CD4-positive, alpha-beta T cell treated with Interleukin-1 beta for 1 hour (primary cell): ENCODE measurements at places on chromosomes 16 and 17.

DNA sequence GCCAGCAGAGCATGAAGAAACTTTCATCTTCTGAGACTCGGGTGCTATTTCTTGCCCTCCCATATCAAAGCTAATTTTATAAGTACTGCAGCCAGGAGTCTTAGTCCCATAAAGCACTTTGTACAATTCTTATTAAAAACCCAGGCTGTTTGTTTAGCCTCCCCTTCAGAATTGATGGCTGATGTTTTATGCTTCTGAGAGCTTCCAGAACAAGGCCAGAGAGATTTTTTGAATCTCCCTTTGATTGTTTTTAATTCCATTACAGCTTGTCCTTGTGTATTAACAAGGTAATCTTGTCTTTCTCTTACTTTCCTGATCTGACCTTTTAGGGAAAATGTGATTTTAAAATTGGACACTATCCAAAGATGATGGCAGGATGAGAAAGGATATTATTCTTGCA is 16.3 kb downstream of the COQ7 start:
- no peak for DNase-seq

GRCh38 chr17:82003411-82004381 is 19.0 kb downstream of the CENPX start:
- DNase-seq = no peak

GRCh38 chr16:88491560-88492310 is 38.7 kb downstream of the ZFPM1 start:
- no peak for DNase-seq

DNA sequence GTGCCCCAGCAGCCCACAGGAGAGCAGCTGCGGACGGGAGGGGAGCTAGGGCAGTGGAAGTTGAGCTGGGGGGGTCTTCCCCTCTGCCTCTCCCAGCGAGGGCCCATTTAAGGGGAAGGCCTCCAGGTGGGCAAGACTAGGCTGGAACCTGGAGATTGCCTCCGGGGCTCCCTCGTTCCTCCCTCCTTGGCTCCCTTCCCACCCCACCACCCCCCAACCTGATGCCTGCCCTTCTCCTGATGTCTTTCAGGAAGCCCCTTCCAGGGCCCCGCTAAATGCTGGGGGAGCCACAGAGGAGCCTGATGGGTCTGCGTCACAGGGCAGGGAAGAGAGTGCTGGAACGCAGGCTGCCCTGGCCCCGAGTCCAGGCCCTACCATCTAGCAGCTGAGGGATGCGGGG is 16.7 kb downstream of the ADGRG1 start:
- DNase-seq = no peak

- no peak for DNase-seq
Measured at GRCh38 chr16:65061935-65062518, 59.8 kb downstream of the CDH11 start.

DNA sequence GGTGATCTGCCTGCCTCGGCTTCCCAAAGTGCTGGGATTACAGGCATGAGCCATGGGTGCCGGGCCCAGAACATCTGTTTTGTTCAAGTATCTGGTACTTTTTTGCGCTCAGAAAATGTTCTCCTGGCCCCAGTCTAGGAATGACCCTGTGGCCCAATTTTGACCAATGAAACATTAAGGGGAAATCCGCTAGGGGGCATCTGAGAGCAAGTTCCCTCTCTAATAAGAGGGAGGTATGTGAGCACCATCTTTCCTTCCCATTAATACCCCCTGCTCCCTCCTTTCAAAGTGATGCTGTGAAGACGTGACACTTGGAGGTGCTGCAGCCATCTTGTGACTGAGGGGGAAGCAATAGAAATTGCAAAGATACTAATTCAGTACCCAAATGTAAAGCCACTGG is 16.5 kb upstream of the CLEC3A start:
- no peak for DNase-seq

DNA sequence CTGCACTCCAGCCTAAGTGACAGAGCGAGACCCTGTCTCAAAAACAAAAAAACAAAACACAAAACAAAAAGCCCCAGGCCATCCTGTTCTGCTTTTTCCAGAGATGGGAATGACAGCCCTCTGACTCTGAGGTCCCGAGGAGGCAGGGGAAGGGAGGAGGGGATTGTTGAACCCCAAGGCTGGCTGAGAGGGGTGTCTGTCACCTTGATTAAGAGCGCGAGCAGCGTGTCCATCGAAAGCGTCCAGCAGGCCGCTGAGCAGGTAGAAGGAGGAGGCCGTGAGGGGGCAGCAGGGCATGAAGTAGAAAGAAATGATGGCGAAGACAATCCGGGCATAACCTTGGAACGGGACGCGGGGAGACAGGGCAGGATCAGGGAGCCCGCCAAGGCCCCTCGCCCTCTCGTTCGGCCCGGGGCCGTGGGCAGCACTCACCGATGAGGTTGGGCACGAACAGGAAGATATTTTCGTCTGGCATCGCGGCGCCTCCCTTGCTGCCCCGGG is 593 bp downstream of the CDIPT start:
- no peak for DNase-seq

DNA sequence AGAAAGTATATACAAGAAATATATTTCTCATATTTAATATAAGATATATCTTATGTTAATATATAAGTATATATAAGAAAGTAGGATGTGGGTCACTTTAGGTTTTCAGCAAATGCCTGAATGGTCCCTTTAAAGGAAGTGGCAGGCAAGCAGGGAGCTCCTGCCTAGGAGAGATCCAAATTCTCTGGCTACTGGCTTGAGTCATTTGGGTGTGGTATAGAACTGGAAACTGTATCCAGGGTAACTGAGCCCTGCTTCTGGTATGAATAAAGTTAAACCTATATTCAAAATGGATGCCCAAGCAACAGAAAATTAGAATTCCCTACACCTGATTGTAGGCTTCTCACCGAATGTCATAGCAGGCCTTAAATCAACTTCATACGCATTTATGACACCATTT is 144.4 kb downstream of the ZNF18 start:
- no peak for DNase-seq

DNA sequence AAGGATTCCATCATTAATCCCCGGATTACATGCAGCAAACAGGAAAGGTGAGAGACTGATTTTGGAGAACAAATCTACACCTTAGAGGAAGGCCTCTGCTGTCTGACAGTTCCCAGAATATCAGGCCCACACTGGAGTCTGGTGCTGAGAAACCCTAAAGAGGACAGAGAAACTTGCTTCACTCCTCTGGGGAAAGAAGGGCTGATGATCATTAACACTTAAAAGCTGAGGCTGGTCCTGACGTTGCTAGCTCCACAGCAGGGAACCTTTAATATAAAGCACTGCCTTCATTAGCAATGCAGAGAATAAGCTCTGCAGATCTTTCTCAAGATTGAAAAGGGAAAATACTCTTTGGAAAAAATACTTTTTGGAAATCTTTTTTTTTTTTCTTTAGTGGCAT is 1472.4 kb upstream of the GOT2 start:
- no peak for DNase-seq

DNA sequence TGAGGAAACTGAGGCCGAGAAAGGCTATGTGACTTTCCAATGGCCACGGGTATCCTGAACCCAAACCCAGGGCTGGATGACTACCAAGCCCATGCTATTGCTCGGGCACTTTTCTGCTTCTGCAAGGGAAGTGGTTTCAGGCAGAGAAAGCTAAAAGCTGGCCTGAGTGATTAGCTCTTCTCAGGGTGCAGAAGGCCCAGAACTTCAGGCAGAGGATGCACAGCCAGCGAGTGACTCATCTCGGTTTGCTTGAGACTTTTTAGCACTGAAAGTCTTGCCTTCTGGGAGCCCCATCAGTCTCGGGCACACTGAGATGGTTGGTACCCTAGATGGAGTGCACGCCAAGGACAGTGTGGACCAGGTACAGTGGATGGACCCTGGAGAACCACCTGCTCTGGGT is 129.5 kb upstream of the SDK2 start:
- DNase-seq = no peak

DNA sequence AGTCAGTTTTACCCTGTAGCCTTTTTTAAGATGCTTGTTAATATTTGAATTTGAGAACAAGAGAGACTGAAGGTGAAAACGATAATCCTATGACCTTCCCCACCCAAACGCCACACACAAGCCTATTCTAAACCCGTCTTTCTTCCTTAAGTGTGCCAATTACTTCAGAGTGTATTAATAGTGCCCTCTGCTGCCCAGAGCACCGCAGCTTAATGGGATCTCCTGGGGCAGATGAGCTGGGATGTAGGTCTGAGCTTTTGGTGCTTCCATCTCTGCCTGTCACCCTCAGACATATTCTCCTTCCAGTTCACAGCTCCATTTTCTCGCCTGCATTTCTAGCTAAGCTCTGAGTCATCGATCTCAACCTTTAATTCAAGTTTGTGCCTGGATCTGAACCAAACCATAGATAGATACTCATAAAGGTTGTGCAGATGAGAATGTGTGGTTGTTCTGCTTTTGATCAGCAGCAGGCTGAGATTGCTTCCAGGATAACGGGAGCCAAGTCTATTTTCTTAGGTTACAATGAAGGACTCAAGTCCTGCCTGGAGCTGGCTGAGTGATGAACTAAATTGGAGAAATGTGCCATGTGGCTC is 46.4 kb upstream of the CDH13 start:
- DNase-seq = no peak

- DNase-seq = peak; percentile 61
Measured at GRCh38 chr17:1707107-1707506, 3.1 kb downstream of the TLCD2 start.

DNA sequence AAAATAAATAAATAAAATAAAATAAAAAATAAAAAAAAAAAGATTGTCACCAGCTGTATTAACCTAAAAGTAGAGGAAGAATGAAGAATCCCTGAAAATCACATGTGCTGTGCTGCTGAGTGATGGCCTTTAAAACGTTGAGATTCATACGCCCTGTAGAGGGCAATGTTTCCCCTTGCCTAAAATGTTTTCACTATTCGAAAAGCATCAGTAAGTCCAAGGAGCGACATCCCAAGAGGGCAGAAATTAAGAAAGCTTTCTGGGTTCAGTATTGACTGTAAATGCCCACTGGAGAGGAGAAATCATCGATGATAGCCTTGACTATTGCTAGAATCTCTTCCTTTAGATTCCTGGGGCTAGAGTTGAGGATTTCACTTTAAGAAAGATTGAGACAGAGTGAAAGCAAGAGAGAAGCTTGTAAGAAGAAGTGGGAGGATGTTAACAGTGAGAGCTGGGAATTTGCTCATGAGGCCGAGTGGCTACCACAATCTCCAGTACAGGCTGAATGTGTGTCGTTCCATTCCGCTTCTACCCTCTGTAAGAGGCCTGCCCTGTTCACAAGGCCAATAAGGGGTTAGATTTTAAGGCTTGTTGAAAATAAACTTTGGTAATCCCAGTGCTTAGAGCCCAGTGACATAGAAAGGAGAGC is 170.8 kb upstream of the FAM20A start:
- no peak for DNase-seq

GRCh38 chr17:6870841-6871240 is 39.3 kb upstream of the TEKT1 start:
- DNase-seq = no peak

DNA sequence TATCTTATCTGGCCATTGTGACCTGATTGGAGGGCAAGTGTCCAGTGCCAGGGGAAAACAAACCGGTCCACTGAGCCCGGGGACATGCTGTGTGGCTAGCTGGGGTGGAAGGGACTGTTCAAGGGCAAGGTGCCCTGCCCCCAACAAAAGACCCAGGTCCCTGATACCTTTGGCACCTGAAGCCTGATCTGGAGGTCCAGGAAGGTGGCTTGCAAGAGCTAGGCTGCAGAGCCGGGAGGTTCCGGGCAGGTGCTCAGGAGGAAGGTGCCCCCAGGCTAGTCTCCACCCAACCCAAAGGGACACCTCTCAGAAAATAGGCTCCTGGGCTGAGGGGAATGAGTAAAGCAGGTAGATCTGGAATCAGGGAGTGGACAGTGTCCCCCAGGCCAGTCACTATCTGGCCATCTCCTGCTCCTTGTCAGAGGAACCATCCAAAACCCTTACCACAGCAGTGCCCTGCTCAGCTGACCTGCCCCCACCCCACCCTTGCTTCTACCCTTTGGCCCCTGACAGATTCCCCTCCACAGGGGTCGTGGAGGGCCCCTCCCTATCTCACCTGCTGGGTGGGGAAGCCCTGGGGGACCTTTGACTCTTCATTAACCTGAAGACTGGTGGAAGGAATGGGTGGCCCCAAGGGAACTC is 6.2 kb downstream of the NAT9 start:
- no peak for DNase-seq

- no peak for DNase-seq
Measured at GRCh38 chr16:79008036-79008868, 592.3 kb downstream of the MAF start.

DNA sequence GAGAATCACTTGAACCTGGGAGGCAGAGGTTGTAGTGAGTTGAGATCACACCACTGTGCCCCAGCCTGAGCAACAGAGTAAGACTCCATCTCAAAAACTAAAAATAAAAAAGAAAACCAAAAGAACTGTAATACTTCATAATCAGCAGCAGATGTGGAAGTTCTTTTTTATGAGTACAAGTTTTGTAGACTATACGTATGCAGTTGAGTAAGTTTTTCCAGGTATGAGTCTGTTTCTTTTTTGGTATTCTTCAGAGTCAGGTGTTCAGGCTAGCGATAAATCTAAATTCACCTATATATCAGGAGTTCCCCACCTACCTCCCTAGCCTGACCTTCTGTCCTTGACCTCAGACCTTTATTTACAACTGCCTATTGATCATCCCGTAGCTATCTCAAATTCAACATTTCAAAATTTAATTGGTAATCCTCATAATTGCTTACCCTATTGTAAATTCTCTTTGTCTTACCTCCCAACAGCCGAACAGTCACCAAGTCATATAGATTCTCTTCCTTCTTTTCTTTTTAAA is 10.7 kb downstream of the DCTN5 start:
- no peak for DNase-seq

DNA sequence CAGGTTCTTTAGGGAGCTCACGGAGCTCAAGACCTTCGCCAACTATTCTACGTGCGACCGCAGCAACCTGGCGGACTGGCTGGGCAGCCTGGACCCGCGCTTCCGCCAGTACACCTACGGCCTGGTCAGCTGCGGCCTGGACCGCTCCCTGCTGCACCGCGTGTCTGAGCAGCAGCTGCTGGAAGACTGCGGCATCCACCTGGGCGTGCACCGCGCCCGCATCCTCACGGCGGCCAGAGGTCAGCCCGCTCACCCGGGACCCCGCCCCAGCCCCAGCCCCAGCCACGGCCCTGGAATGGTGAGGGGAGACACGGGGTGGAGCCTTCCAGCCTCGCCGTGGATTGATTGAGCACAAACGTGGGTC is 13.5 kb downstream of the SARM1 start:
- no peak for DNase-seq

- DNase-seq = no peak
Measured at GRCh38 chr17:35808240-35808961, 883 bp upstream of the TAF15 start.
